NCI-H345 (cell line): ENCODE measurements at places on chromosomes 6 and 20.

DNA sequence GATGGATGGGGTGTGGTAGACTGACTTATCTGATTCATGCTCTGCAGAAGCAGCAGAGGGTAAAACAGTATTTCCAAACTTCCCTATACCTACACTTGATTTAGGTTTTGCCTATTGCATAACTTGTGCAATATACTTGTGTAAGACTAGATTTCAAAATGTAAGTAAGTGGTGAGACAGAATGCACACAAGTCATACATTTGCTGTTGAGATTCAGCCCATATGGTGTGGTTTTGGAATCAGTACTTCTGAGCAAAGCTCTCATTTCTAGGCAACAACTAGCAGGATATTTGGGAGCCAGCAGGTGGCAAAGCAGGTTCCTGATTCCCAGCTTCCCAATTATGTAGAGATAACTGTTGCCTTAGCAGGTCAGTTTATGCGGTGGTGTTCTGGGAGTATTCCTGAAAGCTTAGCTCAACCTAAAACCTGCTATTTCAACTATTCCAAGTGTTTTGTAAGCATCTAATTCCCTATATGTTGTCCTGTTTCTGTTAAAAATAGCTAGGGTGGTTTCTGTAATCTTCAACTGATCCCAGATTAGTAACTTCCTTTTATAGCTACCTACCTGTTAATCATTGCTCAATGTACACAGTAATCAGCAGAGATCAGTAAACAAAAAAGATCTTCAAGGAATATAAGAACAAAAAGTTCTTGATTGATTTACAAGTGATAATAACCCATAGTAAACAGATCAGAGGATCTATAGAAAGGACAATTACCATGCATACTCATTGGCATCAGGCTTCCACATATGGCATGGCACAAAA lies 8.5 kb upstream of the FABP7 start:
- DNase-seq: peak; percentile 28

GRCh38 chr6:142008016-142008735 lies 124.5 kb upstream of the GJE1 start:
- no peak for DNase-seq

DNA sequence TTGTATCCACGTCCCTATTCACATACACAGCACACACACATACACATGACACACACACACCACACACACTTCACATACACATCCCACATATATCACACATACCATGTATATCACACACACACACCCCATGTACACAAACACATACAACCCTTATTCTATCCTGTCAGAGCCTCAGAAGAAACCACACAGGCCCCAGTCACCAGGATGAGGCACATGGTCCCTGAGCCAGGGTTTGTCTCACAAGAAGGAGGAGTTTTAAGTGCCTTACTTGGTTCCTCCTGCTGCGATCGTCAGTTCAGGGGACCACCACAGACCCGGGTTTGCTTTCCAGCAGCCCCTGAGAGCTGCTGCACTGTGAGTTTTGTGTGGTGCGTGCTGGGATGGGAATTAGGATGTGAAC lies 23.6 kb downstream of the BFSP1 start:
- DNase-seq: no peak

DNA sequence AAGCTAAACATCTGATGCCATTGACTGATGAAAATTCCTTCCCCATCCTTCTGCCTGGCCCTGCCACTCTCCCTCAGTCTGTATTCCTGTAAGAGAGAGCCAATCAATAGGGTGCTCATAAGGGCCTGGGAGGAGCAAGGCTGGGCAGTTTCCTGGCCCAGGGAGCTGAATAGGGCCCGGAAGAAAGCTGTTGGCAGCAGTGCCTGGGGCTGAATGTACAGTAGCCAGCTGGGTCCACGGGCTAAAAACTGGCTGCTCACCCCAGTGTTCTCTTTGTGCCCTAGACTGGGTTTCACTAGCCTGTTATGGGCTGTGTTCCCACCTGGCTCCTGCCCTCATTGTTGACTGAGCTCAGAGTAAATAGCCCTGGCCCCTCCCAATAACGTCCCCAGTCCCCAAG lies 1.7 kb upstream of the WFDC2 start:
- peak; percentile 85 for DNase-seq

DNA sequence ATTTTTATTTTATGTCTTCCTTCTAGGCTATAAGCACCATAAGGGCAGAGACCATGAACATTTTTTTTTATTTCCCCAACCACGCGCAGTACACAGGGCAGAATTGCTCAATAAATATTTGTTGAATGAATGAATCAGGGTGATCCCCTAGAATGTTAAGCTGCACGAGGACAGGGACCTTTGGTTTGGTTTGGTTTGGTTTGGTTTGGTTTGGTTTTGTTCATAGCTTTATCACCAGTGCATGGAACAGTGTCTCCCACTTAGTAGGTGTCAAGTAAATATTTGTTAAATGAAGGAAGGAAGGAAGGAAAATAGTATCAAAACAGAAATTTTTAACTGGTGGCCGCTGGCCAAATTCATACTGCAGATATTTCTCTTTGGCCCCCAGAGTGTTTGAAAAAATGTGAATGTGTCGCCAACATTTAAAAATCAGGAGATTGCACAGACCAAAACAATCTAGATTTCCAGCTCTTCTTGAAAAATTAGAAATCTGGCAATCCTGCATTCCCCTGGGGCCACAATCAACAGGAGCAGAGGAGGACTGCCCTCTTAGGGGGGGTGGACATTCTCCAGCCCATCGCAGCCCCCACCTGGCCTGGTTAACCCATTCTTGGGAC lies 205.3 kb downstream of the EYA2 start:
- DNase-seq: no peak

DNA sequence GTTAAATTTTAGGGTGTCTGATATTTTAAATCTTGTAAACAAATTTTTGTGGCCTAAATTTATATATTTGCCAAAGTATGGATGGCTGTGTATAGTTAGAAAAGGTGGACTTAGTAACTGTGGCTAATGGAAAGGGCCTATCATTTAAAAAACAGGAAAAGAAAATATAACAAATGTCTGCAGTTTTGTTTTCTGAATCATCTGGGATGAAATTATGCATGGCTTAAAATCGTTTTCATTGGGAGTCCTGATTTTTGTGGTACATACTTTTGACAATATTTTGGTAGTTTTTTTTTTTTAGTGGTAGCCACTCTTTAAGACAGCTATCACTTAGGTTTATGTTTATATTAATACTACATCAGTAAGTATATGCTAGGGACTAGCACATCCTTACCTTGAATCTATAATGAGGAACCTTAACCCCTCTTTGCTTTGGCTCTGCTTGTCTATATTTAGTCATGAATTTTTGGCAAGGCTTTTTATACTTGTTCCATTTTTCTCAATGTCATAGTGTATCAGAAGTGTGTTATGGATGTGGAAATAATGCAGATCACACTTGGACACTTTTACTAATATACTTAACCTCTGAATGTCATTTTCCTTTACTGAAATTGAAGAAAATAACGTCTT lies 5.6 kb downstream of the ARID1B start:
- no peak for DNase-seq

DNA sequence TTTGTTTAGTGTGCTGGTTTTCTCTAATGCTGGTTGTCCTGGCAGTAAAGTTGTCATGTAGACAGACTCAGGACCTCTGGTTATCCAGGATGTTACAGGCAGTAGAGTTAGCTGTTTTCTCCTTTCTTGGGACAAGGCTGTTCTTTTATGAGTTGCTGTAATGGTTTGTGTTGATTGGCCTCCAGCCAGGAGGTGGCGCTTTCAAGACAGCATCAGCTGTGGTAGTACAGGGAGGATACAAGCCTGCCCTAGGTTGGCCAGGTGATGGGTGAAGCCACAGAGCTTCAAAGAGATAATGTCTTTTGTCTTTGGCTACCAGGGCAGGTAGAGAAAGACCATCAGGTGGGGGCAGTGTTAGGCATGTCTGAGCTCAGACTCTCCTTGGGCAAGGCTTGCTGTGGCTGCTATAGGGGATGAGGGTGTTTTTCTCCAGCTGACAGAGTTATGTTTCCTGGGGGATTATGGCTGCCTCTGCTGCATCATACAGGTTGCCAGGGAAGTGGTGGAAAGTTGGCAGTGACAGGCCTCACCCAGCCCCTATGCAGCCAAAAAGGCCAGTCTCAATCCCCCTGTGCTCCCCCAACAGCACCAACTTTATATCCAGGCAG lies 127.2 kb upstream of the TAB2 start:
- no peak for DNase-seq

DNA sequence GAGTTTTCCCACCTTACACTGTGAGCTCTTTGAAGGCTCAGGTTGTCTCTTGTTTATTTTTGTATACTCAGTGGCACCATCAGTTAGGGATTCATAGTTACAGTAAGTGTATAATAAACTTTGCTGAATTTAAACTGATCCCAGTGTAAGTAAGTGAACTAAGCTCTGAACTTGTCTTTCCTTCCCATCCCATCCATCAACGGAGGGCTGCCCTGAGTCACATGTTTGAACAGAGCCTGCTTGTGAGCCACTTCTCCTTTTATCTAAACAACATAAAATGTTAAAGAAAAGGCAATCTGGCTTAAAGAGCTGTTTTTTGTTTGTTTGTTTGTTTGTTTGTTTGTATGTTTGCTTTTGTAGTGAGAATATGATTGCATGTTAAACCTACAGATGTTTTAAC lies 185.7 kb upstream of the MARCKS start:
- DNase-seq: no peak

DNA sequence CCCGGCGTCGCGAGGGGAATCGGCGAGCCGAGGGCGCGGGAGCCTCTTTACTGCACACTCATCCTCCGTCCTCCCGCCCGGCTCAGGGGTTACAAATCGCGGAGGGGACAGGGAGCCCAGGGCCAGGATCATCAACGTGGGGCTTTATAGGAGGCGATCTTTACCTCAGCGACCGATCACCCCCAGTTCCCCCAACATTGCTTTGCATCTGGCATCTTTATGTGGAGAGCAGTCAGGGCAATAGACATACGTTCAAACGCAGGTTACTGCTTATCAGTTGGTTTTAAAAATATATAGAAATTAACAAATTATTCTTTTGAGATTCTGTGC lies 634 bp downstream of the HSF2 start:
- DNase-seq: no peak

GRCh38 chr6:128807577-128807976 lies 75.4 kb upstream of the LAMA2 start:
- no peak for DNase-seq

GRCh38 chr6:12814015-12814414 lies 97.4 kb downstream of the PHACTR1 start:
- no peak for DNase-seq

DNA sequence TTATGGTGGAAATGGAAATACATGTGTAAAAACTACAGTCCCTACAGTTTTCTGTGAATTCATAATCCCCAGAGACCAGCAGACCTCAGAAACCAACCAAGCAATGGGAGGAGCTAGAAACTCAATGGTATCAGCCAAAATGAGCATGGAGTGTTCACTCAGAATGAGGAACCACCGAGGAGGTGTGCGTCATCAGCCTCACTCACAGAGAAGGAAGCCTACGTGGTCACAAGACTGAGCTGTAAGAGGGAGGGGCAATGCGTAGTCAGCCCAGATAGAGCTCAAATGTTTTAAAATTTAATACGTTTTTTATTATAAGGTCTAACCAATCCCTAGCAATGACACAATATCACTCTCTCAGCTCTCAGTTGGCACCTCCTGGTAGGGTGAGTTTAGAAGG lies 17.4 kb downstream of the MYLK4 start:
- no peak for DNase-seq
